ENCODE measurements at places on chromosomes 1 and 21.

- no peak for DNase-seq
Measured at GRCh38 chr1:10657088-10657847, 139.2 kb downstream of the CASZ1 start.

DNA sequence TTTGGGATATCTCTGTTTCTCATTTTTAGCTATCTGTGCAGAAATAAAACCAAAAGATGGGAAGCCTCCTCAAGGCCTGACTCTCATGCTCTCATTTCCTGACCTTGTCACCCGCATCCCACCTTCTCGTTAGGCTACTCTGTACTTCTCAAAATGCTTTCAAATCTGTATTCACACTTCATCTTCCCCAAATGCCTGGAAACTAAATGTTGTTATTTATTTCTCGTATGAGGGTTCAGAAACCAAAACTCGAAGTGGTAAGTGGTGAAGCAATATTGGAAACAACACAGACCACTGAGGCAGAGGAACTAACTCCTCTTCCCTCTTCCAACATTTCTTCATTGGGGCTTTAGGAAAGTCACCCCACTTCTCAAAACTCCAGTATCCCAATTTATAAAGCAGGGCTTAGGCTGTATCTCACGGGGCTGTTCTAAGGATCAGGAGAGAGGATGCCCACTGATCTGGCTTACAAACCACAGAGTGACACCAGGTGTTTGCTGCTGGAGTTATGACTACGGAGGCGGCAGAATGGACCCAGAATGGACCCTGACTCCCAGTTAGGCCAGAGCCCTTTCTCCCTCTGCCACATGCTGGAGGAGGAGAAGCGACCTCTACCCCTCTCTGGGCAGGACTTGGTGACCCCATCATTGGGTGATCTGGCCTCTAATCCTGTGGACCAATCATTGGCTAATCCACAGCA, 3.5 kb downstream of the SLAMF7 start:
- DNase-seq: no peak

DNA sequence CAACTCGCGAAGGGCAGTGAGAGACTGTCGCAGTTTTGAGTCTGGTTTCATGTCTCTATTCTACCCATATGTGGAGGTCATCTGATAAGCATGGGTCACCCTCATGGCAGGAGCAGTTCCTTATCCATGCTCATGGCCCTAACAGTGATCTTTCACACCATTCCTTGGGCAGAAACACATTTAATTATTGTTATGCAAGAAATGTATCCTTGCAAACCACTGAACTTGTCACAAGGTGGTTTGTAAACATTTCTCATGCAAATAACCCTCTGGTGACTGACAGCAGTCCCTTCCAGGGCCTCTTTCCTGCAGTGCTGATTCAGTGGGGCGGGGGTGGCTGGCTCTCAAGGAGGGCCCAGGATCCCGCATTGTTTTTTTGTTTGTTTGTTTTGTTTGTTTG, 421.4 kb upstream of the RUNX1 start:
- DNase-seq: no peak

DNA sequence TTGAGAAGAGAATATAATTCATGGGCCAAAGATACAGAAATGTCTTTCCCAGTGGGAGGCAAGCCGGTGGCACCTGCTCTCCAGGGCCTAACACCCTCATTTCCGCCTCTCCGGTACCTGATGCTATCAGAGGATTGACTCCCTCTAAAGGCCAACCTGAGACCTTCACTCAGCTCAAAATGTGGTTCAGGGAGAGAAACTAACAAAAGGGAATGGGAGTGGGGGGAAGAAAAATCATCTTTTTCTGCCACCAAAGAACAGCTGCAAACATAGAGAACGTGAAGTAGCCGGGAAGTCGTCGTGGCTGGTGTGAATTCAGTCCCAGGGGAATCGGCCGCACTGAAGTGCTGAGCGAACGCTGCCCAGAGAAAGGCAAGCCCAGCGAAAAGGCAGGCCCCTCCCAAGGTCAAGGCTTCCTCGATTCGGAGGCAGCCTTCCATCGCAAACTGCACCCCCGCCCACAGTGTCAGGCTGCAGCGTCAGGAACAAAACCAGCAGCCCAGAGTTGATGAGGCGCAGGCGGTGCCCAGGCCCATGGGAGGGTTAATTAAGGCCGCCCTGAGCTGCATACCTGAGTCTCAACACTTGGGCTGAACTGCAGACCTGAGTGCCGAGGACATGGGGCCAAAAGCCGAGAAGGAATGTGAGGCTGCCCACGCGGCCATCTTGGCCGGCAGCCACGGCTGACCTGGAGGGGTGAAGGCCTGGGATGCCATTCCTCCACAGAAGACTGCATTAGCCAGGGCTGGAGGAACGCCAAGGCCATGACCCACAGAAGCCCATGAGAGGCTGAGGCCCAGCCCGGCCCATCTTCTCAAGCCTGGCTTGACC, 160.2 kb downstream of the PSMG1 start:
- no peak for DNase-seq

DNA sequence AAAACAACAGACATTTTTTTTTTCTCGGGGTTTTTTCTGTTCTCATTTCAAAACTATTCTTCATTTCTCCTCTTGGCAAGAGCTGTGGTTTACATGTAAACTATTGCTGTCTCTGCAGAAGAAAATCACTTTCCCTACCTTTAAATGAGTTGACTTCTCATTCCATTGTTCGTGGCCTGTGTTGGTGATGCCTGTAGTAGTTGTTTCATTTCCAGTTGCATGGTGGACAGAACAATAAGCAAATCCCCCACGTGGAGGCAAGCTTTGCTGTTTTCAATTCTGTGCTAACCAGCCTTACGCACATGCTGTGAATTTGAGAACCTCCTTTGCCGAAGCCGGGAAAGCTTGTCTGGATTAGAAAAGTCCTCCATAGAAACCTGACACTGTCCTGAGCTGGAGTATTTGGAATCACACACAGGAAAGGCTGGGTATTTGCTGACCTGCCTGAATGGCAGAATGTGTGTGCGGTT, 26.2 kb upstream of the MAP3K7CL start:
- no peak for DNase-seq

DNA sequence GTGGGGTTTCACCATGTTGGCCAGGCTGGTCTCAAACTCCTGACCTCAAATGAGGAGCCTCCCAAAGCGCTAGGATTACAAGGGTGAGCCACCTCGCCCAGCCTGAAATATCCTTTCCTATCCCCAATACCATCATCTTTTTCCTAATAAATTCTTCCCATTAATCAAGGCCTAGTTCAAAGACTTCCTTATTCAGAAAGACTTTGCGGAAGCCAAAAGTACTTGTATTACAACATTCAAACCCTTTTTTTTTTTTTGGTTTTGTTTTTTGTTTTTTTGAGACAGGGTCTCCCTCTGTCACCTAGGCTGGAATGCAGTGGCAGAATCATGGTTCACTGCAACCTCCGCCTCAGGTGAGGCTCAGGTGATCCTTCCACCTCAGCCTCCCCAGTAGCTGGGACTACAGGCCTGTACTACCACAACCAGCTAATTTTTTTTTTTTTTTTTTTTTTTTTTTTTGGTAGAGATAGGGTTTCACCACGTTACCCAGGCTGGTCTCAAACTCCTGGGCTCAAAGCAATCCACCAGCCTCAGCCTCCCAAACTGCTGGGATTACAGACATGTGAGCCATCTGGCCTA, 7.6 kb downstream of the SLC19A2 start:
- no peak for DNase-seq

GRCh38 chr1:235161685-235162327, 756 bp upstream of the RBM34 start:
- DNase-seq: no peak

- no peak for DNase-seq
Measured at GRCh38 chr1:247268390-247269045, 12.6 kb downstream of the VN1R5 start.

DNA sequence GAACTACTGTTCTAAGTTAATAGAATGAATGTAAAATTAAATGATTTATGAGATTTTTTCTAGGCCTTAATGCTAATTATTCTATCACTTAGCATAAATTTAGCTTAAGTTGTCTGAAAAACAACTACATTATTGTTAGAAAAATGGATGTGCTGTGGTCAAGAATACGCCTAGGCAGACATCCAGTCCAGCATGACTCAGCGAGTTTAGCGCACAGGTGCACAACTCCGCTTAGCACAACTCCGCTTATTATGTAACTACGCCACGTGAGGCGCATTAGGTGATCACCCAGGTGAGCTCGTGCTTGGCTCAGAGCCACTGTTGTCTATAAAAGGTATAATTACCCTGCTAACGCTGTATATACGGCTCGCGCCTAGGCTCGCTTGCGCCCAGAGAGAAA, 1043.6 kb upstream of the ADGRL4 start:
- DNase-seq: no peak

- DNase-seq: no peak
Measured at GRCh38 chr1:24416666-24417391, 1.2 kb downstream of the NIPAL3 start.

- no peak for DNase-seq
Measured at GRCh38 chr1:45071567-45071966, 59.5 kb downstream of the UROD start.

GRCh38 chr1:2393471-2393877, 1.8 kb downstream of the RER1 start:
- no peak for DNase-seq

DNA sequence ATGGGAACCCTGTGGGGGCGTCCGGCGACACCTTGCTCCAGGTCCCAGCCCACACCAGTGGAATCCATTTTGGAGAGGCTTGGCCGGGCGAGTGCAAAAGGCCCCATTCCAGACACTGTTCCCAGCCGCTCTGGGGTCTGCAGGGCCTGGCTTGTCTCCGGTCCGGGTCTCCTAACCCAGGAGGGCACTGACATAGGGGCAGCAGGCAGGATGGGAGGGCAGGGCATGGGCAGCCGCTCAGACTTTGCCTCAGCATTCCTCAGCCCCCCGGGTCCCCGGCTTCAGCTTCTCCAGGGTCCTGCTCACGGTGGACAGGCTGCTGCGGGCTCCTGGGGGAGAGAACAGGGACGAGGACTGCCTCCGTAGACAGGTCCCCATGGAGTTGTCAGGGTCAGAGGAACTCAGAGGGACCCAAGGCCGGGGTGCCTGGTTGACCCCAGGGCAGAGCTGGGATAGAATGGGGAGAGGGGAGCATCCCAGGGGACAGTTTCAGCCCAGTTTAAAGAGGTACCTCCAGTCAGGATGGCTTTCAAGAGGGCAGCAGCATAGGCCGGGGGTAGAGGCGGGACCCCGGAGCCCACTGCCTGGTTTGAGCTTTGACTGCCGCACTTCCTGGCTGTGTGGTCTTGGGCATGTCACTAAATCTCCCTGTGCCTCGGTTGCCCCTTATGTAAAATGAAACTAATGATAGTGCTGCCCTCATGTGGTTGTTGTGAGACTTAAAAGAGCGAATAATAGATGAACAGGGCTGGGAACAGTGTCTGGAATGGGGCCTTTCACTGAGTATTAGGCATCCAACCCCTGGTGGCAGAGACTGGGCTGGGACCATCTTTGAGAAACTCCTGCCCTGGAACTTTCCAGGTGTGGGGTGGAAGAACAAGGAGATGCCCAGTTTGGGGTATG, 3.7 kb downstream of the KNCN start:
- DNase-seq: no peak

- no peak for DNase-seq
Measured at GRCh38 chr1:225881081-225881958, 860 bp downstream of the TMEM63A start.

DNA sequence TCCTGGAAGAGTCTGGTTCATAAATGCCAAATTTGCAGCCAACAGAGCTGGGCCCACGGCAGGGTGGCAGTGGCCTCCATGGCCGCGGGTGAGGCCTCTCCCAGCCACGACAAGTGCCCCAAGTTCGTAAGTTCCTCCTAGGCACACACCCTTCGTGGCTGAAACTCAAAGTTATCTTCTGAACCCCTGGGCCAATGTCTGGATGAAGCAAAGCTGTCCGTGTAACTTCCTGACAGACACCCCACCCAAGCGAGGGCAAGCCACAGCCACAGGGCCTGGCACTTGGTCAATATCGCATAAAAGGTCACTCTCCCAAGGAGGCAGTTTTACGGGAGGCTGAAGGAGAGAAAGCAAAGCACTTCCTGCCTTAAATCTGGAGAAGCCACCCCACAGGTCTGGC, 27.8 kb upstream of the GPR153 start:
- DNase-seq: no peak

DNA sequence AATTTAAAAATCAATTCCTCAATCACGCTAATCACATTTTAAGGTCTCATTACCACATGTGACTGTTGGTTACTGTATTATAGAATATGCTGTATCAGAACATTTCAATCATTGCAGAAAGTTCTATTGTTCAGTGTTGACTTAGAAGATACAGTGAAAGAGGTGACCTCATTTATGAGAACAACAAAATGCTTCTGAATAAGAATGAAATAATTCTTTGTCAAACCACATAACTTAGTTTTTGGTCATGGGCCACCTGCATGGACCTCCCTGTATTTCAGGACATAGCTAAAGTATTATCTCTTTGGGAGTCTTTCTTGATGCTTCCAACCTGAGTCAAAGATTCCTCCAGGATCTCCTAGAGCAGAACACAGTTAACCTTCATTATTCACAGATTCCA, 22.3 kb downstream of the MFSD2A start:
- DNase-seq: no peak

DNA sequence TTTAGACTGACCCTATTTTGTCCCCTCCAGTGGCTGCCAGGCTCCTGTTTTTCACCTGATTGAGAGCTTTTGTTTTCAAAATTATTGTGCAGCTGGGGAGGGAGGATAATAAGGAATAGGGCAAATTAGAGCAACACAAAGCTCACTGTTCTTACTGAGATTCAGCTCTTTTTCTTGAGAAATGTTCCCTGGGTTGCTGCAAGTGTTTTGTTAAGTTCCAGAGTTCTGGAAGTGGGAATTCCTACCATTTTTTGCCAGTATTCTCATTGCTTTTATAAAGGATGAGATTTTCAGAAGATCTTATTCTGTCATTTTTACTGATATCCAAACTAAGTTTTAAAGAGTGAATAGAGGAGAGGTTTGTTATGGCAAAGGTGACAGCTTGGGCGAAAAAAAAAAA, 417.7 kb downstream of the SIPA1L2 start:
- no peak for DNase-seq

DNA sequence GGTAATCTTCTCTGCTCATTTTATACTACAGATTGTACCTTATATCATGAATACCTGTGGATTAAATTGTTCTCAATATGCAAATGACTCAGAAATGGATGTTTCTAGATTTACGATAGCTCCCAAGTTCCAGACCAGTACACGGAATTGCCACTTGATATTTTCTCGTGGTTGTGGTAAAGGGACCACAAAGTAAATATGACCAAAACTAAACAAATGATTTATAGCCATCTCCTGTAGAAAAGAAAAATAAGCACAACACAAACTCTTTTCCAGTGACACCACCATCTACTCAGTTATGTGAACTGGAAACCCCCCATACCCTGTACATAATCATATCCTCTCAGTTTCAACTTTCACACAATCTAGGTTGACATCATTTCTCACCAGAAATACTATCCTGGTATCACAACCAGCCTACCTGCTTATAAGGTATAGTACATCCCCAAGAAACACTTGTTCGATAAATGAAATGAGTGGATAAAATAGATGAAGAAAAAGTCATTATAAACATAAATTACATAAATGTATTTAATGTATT, 172.3 kb downstream of the ADGRL4 start:
- no peak for DNase-seq

- no peak for DNase-seq
Measured at GRCh38 chr1:242197907-242198820, 199.3 kb upstream of the MAP1LC3C start.

- no peak for DNase-seq
Measured at GRCh38 chr1:59730302-59730701, 84.4 kb upstream of the HOOK1 start.
